ENCODE measurements at places on chromosomes 5 and 9.

DNA sequence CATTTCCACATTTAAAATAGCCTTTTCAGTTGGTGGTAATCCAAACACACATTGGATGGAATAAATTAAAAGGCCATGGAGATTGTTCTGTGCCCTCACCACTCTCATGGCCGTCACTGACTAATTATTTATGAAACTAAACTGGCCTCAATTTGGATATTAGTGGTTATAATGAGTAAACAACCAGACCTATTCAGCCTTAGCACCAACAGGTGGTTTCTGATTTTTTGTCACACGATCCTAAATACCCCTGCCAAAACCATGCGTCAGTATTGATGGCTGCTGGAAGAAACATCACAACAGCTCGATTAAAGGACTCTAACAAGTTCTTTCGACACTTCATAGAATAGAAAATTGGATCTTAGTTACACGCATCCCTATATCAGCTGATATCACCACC is 276.0 kb upstream of the DAP start:
- DNase-seq, result no peak

- no peak for DNase-seq
These were observed 2.2 kb downstream of the C5orf46 start for GRCh38 chr5:147904110-147904509.

DNA sequence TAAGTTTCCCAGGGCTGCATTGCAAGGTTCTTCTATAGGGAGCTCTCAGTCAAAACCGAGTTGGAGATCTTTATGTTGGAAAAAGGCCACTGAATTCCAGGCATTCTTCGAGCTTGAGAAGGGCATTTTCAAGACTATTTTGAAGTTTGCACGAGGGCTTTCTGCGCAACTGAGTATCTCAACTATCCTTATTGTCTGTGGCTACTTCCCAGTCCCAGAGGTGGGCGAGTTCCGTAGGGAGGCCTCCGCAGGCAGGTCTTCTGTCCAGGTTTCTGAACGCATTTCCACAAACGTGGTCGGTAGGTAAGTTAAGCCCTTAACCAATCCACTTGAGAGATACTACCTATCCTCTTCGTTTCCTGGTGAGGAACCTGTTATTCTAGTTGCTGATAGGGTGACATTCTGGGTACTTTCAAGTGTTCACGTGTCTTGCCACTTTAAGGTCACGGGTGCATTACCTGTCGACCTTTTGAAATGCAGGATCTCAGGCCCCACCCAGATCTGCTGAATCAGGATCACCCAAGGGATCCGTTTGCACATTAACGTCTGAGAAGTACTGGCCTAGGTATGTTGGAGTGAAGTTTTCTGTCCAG is 51.4 kb upstream of the TJP2 start:
- no peak for DNase-seq

DNA sequence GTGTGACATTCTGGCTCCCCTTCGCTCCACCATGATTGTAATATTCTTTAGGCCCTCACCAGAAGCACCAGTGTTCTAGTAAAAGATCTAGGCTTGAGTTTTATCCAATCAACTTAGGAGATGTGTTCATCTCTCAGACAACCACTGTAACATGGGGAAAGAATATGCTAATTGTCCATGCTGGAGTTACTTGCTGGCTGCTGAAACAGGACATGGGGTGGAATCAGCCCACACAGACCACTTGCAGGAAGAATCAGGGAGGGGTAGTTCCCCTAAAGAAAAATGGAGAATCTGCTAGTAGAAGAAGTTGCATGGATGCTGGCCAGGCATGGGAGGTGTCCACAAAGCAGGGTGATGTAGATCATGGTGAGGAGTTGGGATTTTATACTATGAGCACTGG is 86.2 kb downstream of the FEM1C start:
- DNase-seq, result no peak

GRCh38 chr5:98735806-98736507 is 37.5 kb upstream of the RGMB start:
- no peak for DNase-seq

- DNase-seq, result no peak
These were observed 399.0 kb upstream of the MEF2C start for GRCh38 chr5:89281766-89282553.

Measured in effector CD4-positive, alpha-beta T cell (primary cell).